ENCODE measurements at places on chromosomes 5 and 9. TPM values are rescaled to one million over a fixed set of nuclear protein-coding genes. Genes with fewer than 3 reads are reported as not detected.
A peak's percentile ranks its signal among the peaks of the same experiment; 100 is the strongest.

Gene C9orf50
- not detected for total RNA-seq

Gene SLC24A2
- not detected for total RNA-seq

Gene FRMPD1
- total RNA-seq: not detected

DNA sequence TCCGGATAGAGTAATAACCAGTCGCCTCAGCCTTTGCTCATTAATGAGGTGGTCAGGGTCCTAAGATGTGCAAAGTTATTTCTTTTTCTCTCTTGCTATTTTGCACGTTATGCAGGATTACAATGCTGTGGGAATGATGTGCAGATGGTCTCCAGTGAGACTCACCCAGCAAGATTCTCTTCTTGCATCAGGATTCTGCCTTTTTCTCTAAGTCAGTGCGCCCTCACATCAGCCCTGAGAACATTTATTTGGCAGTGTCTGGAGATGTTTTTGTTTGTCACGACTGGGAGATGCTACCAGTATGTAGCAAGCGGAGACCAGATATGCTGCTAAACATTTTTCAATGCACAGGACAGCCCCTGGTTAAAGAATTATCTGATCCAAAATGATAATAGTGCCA, 280.3 kb upstream of the WWC1 start:
- no peak for DNase-seq

Gene AGXT2
- not detected for total RNA-seq

Gene SARDH
- 3.0 TPM for total RNA-seq

DNA sequence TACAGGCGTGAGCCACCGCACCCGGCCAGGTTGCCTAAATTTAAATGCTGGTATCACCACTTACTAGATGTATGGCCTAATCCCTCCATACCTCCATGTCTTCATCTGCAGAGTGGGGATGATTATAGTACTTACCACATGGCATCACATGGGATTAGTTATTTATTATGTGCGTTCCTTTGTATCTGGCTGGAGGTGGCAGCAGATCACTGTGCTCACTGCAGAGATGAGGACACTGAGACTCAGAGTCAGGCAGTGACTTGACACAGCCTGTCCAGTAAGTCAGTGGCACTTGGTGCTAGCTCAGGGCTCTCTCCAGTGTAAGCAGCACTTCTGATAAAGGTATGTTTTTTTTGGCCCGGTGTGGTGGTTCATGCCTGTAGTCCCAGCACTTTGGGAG, 38.4 kb upstream of the HAND1 start:
- no peak for DNase-seq

- no peak for DNase-seq
These were observed 95.3 kb upstream of the VLDLR start for GRCh38 chr9:2526071-2526828.

Gene FST
- total RNA-seq: not detected

GRCh38 chr5:35016174-35017051, 31.3 kb downstream of the AGXT2 start:
- DNase-seq: no peak

- DNase-seq: no peak
These were observed 342.4 kb upstream of the GRIA1 start for GRCh38 chr5:153147891-153148623.

Gene MYMK
- total RNA-seq: not detected

Gene ANKDD1B
- total RNA-seq: 0.32 TPM

DNA sequence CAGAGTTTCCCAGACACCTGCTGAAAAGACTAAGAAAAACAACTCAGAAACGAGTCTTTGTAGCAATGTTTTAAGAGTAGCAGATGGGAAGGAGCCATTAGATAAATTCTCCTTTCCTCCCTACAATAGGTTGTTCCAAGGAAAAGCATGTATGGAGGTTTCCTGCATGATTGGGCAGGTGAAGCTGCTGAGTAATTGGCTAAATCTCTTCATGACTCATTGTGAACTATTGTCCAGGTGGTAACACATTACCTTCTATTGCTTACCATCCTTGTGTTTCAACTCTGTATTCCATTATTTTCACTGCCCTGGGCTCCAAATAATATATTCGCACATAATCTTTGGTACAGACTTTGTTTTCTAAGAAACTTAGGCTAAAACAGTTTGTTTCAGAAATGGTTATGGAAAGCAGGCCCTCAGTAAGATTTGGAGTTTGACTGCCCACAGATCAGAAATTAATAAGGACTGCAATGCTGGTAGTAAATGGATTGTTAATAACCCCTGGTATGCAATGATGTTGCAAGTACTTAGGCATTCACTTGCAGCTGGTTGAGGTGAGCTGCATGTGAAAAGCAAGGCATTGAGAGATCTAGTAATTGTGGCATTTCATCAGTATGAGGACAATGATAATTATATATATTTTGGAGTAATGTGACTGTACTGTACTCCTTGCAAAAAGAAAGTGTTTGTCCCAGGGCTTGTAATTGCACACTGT, 281.4 kb upstream of the VLDLR start:
- DNase-seq: no peak

GRCh38 chr9:18343784-18344183, 130.2 kb upstream of the ADAMTSL1 start:
- no peak for DNase-seq

Gene SLC27A6
- total RNA-seq: not detected

DNA sequence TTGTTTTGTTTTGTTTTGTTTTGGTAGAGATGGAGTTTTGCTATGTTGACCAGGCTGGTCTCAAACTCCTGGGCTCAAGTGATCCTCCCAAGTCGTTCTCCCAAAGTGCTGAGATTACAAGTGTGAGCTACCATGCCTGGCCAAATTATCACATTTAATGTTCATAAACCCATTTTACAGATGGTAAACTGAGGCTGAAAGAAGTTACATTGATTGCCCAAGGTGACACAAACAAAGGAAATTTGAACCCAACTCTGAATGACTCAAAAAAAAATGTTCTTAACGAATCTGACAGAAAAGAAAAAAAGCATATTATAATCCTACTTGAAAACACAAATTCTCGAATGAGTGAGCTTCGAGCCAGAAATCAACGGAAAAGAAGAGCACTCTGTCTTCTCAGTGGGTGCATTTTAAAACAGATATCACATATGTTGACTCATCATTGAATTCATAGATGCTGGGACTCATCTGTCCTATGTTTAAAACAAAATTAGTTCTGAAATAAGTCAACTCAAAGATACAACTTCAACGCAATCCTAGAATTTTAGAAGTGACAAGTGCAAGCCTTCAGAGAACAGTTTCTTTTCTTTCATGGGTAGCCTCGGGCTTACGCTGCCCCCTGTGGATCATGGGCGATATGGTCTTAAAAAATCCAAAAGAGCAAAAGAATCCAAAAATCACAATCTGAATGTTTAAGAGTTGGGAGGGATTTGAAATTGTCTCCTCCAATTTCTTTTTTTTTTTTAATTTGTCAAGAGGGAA, 28.4 kb downstream of the TIMD4 start:
- peak; percentile 82 for DNase-seq

DNA sequence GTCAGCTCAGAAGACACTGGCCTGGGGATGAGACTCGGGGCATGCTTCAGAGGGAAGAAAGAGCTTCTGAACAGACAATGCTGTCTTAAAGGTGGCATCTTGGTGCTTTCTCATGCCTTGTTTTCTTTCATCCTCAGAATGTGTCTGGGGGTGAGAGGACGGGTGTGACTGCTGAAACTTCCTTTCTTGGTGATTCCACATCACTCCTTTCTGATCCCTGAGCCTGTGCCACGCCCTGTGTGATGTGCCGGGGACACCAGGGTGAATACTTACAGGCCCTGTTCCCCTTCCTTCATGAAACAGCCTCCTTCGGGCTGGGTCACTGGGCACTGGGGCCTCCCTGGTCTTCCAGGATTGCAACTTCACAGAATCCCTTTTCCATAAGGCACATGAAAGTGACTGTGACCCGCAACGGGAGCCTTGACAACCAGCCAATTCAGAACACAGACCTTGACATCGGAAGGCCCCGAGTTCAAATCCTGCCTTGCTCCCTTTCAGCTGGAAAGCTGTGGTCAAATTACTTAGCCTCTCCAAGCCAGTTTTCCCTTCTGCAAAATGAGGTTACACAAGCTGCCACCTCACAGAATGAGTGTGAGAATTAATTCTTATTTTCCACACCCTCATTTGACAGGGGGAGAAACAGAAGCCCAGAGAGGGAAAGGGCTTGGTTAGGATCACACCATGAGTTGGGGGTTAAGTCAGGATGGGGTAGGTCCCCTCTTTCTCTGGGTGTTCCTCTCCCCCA, 44.1 kb upstream of the IL17B start:
- DNase-seq: no peak

DNA sequence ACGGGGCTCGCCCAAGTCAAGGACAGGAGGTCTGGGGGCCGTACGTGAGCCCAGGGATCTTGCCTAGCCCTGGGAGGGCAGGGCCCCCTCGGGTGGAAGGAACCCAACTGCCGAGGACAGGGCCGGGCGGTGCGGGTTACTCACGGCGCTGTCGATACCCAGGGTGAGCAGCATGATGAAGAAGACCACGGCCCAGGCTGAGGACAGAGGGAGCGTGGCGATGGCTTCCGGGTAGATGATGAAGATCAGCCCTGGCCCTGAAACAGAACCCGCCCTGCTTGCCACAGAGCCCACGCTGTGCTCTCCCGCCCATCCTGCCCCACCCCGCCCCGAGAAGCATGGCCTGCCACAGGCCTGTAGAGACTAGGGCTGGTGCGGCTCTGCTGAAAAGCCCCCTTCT, 34.1 kb downstream of the SLC6A3 start:
- no peak for DNase-seq

DNA sequence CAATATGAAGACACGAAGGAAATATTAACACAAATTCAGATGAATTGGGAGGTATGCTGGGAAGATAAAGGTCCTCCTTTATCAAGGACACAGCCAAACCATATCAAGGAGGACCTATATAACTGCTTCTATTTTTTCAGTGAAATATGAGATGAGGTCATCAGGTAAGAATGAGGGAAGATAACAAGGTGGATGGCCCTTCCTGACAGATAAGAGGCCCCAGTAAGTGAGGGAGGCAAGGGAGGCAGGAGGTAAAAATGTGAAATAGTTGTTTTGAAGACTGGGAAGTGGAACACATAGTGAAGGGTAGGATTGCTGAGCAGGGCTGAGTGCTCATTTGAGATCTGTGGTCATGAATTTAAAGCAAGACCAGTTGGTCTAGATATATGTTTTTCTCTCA, 60.0 kb upstream of the FOXE1 start:
- DNase-seq: no peak

GRCh38 chr5:109757490-109757889, 67.8 kb downstream of the MAN2A1 start:
- no peak for DNase-seq

Gene PCDHGC4
- total RNA-seq: not detected

DNA sequence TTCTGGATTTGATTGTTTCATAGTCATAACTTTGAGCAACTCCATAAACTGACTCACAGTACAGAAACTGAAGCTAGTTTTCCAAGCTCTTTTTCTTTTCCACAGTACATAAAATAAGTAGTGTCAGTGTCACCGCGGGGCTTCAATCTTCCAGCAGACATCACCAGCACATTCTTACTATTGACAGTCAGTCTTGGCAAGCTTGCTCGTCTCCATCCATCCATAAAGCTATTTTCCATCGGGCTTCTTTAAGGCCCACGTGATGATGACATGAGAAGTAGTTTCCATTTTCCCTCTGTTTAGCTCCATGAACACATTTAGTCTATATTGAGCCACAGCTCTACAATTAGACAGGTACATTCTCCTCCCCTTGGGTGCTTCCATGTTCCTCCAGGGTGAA, 443.4 kb downstream of the KDM4C start:
- DNase-seq: no peak

Data from activated CD8-positive, alpha-beta T cell treated with anti-CD3 and anti-CD28 coated beads, Interleukin-2, amount 10 ng/mL, durations not matched to agents 7 days and 5 days (primary cell).